ENCODE measurements at places on chromosomes 7 and 10.

DNA sequence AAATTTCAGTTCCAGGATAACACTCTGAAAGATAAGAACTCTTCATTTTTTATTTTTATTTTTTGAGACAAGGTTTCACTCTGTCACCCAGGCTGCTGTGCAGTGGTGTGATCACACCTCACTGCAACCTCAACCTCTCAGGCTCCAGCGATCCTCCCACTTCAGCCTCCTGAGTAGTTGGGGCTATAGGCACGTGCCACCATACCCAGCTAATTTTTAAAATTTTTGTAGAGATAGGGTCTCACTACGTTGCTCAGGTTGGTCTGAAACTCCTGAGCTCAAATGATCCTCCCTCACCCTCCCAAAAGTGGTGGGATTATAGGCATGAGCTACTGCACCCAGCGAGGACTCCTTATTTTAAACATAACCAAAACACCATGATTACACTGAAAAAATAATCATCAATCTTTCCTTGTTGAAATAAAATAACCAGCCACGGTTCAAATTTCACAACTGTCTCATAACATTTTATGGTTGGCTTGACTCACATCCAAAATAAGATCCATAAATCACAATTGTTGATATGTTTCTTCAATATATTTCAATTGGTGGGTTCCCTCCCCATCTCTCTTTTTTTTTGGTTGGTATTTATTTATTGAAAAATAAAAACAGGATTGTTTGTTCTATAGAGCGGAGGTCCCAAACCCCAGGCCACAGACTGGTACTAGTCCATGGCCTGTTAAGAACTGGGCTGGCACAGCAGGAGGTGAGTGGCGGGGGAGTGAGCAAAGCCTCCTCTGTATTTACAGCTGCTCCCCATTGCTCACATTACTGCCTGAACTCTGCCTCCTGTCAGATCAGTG is 60.1 kb upstream of the FAM171A1 start:
- DNase-seq: no peak

DNA sequence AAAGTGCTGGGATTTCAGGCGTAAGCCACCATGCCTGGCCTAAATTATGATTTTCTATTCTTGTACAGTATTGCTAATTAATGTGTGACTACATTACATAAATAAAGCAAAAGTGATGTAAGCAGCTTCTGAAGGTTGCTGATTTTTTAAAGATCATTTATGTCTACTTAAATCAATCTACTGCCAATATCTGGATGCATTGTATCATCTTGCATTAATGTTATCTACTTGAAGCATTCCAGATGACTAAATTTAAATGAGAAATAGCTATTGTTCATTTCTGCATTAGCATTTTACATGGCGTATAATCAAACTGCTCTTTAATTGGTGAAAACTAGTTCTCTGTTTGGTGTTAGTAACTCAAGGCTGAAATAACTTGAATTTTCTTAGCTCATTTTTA is 37.1 kb upstream of the HIBADH start:
- DNase-seq: no peak

GRCh38 chr10:3516234-3516922 is 268.6 kb downstream of the KLF6 start:
- no peak for DNase-seq

GRCh38 chr7:111282626-111283025 is 191.7 kb downstream of the LRRN3 start:
- no peak for DNase-seq

- no peak for DNase-seq
Observed at GRCh38 chr10:43852644-43853214, 204.0 kb upstream of the ZNF32 start.

DNA sequence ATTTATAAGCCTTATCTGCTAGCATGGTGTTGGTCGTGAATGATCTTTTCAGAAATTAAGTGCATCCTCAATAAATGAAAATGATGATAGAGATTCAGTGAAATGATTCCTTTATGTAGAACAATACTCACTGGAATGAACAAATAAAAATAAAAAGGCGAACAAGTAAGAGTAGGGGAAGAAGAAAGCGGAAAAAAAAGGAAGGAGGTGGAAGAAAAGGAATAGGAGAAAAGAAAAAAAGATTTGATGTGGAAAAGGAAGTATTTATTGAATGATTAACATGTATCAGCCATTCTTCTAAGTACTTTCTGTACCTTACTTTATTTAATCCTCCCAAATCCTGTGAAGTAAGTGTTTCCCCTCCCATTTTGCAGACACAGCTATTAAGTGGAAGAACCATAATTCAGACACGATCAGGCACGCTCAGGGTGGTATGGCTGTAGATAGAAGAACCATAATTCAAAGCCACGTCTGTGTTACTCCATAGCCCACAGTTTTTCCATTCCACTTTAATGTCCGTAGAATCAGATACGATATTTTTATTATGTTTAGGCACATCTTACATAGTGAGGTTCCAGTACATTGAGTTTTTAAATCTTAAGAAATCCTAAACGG is 156.2 kb upstream of the LAMB4 start:
- no peak for DNase-seq

DNA sequence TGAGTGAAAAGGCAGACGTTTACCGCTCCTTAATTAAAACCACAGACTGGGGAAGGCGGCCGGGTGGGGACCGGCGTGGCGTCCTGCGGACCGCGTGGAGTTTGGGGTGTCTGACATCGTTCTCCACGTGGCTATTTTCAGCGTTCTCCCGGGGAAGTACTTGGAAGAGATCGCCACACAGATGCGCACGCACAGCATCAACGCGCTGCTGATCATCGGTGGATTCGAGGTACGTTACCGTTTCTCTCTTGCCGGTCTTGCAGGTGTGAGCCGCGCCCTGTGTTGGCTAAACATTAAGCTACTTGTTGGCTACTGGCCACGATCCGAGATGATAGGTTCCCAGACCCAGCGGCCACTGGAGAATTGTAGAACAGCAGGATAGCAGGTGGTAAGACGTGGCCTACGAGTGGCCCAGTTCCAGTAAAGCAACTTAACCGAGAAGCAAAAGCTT is 51.3 kb downstream of the PFKP start:
- no peak for DNase-seq

DNA sequence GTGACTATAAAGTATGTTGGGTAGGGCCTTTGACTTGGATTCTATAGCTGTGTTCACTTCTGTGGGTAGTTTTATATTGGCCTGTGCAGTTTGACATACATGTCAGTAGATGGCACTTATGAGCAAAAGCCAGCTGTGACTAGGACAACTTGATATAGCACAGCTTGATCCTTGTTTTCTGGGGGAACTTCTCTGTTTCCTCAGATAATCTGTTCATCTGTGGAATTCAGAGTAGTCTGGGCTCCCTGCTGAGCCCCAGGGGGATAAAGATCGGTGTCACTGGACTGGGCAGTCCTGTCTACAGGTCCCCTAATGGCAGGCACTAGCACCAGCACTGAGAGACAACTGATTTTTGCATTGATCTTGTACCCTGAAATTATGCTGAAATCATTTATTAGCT is 25.4 kb downstream of the CYP2C9 start:
- no peak for DNase-seq

DNA sequence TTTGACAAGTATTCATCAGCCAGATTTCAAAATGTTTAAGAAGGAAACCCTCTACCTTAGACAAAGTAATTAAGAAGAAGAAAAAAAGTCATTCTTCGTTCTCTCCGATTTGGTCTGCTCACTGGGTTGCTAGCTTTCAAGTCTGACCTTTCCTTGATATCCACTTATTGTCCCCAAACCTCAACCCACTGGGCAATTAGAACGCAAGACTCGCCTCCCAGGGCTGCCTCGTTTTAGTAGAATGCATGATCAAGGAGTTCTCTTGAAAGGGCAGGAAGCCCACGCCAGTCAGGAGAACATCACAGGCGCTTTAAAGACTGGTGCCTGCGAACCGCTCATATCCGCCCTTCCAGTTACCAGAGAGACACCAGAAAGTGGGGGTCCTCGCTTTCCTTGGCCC is 637.7 kb downstream of the PARD3 start:
- no peak for DNase-seq

GRCh38 chr7:157517782-157518513 is 181.1 kb downstream of the DNAJB6 start:
- DNase-seq: no peak

GRCh38 chr7:155851892-155852291 is 39.6 kb upstream of the SHH start:
- DNase-seq: no peak

DNA sequence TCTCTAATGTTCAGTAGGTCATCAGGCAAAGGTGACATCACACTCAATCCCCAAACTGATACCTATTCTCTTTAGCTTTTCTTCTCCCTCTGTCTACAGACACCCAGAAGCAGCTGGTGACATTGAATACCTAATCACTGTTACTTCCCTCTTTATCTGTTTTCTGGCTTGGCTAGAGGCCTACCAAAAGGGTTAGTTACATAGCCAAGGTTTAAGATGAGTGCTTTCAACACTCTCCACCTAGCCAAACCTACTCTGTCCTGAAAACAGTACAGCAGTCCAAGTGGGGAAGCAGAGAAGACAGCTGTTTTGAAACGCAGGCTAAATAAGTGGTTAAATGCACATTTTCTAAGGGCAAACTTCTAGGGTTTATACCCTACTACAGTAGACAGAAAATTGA is 39.4 kb downstream of the CCNJ start:
- no peak for DNase-seq

GRCh38 chr7:151244196-151244840 is 4.2 kb downstream of the SMARCD3 start:
- DNase-seq: no peak

Data from GM06990 (cell line).